Stimulated activated CD4-positive, alpha-beta T cell treated with anti-CD3 and anti-CD28 coated beads, Interleukin-15, amount 100 ng/mL, for 1 hour (primary cell): ENCODE measurements at places on chromosomes 5 and 9.

- no peak for DNase-seq
Observed at GRCh38 chr5:180336234-180337020, 16.7 kb downstream of the GFPT2 start.

- DNase-seq = no peak
Observed at GRCh38 chr9:127950513-127951289, 13.0 kb upstream of the DPM2 start.

DNA sequence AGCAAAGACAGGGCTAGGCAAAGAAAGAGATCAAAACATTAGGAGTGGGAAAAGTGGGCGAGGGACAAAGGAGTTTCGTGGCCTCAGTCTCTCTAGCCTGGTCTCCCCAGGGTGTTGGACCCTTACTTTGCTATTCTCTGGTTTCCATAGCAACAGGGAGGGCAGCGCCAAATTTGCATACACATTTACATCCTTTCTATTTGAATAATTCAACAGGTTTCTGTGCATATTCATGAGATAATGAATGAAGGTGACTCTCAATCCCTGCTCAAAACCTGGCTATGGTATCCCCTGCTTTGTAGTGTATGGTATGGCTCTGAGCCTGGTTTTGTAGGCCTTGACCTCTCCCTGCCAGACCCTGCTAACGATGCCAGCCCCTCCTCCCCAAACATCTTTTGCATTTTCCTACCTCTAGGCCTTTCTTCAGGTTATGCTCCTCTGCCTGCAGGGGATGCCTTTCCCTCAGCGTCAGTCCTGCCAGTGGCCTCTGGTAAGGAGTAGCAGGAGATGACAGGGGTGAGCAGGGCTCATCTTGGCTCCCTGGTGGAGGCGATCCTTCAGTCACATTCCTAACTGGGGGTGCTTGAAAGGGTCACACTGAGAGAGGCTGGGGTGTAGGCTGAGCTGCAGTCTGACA, 9.8 kb downstream of the RPP25L start:
- DNase-seq = no peak

GRCh38 chr9:130382096-130382495, 62.7 kb upstream of the ASS1 start:
- no peak for DNase-seq

DNA sequence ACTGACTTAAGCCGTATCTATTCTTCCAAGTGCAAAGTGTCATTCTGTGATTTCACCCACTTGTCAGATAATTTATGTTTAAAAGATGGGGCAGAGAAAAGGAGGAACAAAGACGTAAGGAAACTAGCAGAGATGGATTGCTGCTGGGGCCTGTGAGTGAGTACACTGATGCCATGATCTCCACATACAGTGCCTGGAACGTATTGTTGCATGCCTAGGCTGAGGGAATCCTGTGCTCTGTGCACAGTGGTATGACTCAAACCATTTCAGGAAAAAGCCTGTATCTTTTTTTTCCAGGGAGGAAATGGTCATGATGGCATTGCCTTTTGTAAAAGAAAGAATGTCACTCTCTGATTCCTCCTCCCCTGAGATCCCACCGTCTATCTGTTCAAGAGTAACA, 359.5 kb upstream of the ADAMTS16 start:
- no peak for DNase-seq

- DNase-seq = no peak
Observed at GRCh38 chr5:6937677-6938076, 224.4 kb downstream of the TENT4A start.

- no peak for DNase-seq
Observed at GRCh38 chr5:96671441-96671840, 9.3 kb downstream of the CAST start.

GRCh38 chr5:124477577-124477976, 268.9 kb downstream of the ZNF608 start:
- no peak for DNase-seq

GRCh38 chr9:21160178-21160577, 6.3 kb downstream of the IFNA21 start:
- DNase-seq = no peak

- no peak for DNase-seq
Observed at GRCh38 chr5:139486201-139486600, 3.6 kb upstream of the STING1 start.

DNA sequence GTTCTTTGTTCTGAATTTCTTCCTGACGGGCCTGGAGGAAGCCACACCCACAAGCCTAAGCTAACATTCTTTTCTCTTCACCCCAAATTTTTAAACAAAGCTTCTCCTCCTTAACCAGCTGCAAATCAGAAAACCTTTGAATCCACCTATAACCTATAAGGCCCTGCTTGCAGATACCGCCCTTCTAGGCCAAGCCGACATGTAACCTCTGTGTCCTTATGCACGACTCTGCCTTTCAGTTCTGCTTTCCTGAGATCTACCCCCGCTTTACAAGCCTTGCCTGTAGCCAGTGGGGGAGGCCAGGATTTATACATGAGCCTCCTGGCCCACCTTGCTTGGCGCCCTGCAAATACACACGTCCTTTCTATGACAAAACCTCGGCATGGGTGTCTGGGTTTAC, 19.3 kb downstream of the BRD9 start:
- no peak for DNase-seq

- DNase-seq = no peak
Observed at GRCh38 chr5:152994033-152994680, 496.3 kb upstream of the GRIA1 start.

DNA sequence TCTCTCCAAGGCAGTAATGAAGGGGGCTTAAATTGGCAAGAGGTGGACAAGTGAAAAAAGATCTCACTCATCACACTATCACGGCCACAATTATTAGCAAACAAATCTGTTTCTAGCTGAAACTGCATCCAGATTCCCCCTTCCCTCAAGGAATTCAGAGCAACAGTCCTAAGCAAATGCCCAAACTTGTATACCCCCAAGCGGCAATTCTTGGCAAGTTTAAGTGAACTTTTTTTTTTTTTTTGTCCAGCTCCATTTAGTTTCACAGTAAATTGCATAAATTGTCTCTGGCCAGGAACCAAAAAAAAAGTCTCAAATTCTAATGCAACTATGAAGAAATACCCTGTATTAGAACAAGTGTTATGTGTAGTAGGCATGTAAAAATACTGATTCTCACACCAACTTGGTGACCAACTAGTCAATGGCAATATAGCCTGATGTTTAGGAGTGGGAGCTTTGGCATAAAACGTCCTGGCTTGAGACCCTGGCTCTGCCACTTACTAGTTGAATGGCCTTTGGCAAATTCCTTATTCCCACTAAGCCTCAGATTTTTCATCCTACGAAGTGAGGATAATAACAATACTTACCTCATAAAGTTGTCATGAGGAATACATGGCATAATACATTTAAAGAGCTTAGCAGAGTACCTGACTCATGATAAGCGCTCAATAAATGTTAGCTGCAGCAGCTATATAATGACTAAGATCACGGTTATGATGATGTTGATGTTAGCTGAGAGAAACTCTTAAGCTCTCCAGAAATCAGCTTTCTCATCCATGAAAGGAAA, 193.2 kb downstream of the ADAMTSL1 start:
- DNase-seq = no peak

GRCh38 chr5:20655211-20655610, 667.2 kb upstream of the CDH18 start:
- DNase-seq = no peak

- no peak for DNase-seq
Observed at GRCh38 chr5:121366515-121366914, 485.2 kb upstream of the FTMT start.

DNA sequence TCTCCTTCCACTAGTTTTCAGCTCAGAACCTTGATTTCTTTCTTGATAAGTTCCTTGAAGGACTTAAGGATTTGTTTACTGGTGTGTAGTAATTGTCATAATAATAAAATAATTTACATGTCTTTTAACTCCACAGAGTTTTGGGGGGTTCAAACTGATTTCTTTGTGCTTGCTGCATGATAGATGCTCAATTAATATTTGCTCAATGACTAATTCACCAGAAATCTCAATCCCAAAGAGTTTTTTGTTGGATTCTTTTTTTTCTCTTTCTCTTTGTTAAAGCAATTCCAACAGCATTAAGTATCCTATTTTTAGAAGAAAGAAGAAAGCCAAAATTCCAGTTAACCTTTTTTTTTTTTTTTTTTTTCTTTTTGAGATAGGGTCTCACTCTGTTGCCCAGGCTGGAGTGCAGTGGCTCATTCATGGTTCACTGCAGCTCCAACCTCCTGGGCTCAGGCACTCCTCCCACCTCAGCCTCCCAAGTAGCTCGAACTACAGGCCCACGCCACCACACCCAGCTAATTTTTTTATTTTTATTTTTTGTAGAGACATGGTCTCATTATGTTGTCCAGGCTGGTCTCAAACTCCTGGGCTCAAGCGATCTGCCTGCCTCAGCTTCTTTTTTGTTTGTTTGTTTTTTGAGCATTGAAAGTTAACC, 10.8 kb downstream of the FAF2 start:
- DNase-seq = no peak

DNA sequence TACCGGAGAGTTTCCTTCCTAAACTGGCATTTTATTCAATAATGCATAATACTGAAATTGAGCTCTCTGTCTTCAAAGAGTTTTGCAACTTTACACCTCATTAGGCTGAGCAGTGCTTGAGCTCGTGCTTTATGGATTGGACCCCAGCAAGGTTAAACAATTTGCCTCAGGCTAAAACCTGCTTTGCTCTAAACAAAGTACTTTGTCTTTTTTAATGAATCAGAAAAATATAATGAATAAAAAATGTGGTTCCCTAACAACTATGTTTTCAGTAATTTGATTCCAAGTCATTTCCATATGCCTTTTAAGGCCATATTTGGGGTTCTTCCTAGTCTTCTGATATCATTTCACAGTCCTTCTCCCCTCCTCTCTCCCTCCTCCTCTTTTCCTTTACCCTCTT, 20.0 kb downstream of the ZNF366 start:
- no peak for DNase-seq

DNA sequence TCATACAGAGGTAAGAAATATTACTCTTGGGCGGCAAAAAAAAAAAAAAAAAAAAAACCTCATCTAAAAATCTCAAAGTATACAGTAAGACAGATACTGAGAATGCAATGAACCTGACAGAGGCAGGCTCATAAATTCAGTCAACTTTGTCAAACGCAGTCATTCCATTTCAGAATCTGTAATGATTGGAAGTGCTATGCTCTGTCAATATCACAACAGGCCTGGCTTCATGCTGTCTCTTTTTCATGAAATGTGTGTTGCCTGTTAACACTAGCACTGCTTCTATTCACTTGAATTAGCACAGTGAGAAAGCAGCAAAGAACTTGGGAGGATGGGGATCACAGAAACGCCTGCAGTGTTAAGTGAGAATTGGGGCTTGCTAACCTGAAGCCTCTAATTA, 200.3 kb upstream of the EFNA5 start:
- no peak for DNase-seq

- no peak for DNase-seq
Observed at GRCh38 chr9:101691657-101692056, 46.8 kb downstream of the GRIN3A start.

GRCh38 chr5:80864706-80865435, 95.3 kb upstream of the RASGRF2 start:
- no peak for DNase-seq

GRCh38 chr5:82855893-82856550, 221.2 kb downstream of the TMEM167A start:
- no peak for DNase-seq

DNA sequence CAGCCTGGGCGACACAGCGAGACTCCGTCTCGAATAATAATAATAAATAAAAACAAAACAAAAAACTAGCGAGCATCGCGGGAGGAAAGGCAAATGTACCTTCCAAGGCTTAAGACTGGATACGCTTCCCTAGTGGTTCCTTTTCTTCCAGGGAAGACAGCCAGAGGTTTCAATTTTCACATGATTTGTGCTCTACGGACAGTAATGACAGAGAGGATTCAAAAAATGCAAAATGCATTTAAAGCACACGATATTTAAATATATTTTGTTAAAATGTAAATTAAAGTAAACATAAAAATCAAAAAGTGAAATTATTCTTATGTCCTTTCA, 4.3 kb upstream of the TRIM41 start:
- DNase-seq = no peak

DNA sequence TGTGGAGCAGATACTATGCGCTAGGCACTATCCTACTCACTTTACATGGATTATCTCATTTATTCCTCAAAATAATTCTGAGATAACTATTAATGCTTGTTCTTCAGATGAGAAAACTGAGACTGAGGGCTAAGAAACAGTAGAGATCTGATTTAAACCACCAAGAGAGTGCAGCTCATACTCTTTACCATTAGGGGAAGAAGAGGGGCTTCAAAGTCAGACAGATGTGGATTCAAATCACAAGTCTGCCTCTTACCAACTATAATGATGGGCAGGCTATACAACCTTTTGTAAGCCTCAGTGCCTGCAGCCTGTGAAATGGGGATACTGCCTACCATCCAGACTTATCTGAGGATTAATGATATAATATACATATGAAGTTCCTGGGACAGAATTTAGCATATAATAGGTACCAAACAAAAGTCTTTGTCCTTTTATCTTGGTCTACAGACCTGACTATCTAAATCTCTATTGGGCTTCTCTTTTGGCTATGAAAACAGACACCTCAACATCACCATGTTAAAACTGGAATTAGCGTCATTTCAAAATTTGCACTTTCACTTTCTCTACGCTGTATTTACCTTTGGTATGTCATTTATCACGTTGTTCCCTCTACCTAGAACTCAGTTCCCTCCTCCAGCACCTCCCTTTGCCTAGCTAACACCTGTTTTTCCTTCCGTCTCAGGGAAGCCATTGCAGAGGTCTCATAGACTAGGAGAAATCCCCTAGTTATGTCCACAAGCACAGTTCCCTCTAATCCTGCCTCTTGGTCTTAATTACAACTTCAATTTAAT, 13.8 kb upstream of the TMEM267 start:
- no peak for DNase-seq

- no peak for DNase-seq
Observed at GRCh38 chr9:91164724-91165520, 196.8 kb downstream of the AUH start.

DNA sequence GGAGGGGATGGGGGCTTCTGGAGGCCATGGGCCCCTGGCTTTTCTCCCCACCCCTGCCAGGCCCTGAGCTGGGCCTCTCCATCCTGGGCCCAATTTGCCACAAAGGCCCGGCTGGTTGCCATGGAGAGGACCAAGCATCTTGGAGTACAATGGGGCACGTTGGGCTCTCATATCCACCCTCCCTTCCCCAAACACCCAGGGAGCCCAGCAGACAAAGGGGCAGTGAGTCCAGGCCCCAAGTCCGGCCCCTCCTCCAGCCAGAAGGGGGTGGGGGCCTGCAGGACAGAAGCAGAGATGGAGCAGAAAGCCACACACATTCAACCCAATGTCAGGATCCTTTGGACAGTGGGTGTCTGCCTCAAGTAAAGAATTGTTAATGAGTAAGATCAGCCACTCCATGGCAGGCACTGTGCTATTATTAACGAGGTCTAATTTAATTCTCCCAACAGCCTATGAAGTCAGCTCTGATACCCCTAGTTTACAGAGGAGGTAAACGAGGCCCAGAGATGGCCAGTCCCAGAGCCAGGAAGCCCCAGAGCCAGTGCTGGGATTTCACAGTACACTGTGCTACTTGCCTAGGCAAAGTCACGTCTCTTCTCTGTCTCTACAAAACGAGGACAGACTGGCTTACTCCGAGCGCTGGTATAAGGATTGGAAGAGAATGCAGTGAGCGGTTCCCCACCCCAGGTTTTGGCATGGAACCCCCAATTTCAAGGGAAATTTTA, 2.3 kb downstream of the CRB2 start:
- no peak for DNase-seq
